ENCODE measurements at places on chromosomes 3 and 15.

DNA sequence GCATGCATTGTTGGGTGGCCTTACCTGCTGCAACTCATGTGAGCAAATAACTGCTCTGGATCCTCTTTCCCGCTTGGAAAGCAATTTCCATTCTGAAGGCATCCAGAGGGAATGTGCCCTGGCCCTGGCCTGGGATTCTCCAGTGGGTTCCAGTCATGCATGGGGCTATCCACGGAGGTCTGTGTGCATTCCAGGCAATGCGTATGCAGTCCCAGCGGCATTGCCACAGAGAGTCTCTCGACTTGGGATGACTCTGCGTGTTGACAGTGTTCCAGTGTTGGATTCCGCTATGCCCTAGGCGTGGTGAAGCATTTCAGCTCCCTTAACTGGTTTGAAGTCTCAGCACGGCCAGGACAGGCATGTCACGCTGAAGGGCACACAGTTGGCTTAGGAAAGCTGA lies 113.9 kb downstream of the SNRPN start:
- no peak for DNase-seq

- no peak for DNase-seq
These were observed 29.9 kb downstream of the ACP3 start for GRCh38 chr3:132346841-132347736.

GRCh38 chr3:42027571-42027970 lies 63.6 kb upstream of the TRAK1 start:
- DNase-seq = no peak

DNA sequence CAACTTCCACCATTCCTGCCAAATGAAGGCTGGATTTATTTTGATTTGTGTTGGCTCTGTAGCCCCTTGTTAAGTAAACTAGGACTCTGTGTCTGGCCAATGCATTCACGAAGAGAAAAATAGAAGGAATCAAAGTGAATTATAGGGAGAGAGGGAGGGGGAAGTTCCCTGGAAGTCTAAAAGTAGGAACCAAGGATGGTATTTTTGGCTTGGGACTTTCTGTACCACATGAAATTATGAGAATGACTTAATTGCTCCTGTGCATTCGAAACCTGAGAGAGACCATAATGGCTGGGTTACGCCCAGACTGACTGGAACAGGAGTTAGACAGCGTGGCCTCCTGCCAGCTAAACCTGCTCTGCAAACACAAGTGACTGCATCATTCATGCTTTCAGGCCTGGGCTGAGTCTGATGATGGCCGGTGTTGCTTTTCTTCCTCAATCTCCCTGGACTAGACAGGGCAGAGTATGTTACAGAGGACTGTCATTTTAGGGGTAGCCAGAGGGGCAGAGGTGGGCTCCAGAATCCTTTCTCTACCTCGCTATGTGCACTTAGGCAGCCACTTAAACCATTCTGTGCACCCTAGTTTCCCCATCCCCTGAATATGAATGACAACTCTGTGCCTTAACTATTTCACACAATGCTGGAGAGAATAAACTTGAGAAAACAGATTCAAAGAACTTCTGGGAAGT lies 58.9 kb downstream of the MYO1E start:
- no peak for DNase-seq
